Chondrocyte (in vitro differentiated cells): ENCODE measurements at places on chromosomes 6 and 20. TPM values are rescaled to one million over a fixed set of nuclear protein-coding genes. Genes with fewer than 3 reads are reported as not detected.

- peaks cover 2% of the 10 kb centered on the region for H3K36me3 ChIP-seq
- DNase-seq, result no peak
- H3K4me1 ChIP-seq, result peaks cover 7% of the 10 kb centered on the region
- no peak overlapping the region for H3K4me3 ChIP-seq
These were observed 31.8 kb upstream of the ELMO2 start for GRCh38 chr20:46438156-46438750.

SLC22A1 gene
- total RNA-seq, result 1.5 to 3.3 TPM (median 2.9 TPM) in 3 replicates

DNA sequence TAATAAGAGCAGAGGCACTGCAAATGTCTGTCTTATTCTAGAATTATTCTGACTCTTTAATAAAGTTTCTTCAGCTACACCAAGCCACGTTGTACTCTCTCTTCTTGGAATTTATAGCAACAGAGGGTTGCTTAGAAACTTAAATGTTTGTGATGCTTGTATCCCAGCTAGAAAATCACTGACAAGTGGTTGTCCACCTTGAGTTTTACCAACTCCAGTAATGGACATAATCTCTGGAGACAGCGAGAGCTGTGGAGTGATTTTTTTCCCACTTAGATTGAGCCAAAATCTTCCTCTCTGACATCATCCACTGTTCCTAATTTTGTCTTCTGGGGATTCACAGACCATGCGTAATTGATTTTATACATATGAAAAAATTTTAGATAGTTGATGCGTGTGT is 8.0 kb downstream of the ECT2L start:
- no peak overlapping the region for H3K27ac ChIP-seq
- H3K4me3 ChIP-seq, result no peak overlapping the region
- no peaks in the 10 kb centered on the region for H3K36me3 ChIP-seq
- H3K27me3 ChIP-seq, result no peaks in the 10 kb centered on the region

GRCh38 chr6:56292505-56293181 is 45.3 kb upstream of the COL21A1 start:
- no peaks in the 10 kb centered on the region for H3K27me3 ChIP-seq
- peaks cover 24% of the 10 kb centered on the region for H3K4me1 ChIP-seq
- no peak overlapping the region for H3K4me3 ChIP-seq
- no peak for DNase-seq
- no peaks in the 10 kb centered on the region for H3K36me3 ChIP-seq

DNA sequence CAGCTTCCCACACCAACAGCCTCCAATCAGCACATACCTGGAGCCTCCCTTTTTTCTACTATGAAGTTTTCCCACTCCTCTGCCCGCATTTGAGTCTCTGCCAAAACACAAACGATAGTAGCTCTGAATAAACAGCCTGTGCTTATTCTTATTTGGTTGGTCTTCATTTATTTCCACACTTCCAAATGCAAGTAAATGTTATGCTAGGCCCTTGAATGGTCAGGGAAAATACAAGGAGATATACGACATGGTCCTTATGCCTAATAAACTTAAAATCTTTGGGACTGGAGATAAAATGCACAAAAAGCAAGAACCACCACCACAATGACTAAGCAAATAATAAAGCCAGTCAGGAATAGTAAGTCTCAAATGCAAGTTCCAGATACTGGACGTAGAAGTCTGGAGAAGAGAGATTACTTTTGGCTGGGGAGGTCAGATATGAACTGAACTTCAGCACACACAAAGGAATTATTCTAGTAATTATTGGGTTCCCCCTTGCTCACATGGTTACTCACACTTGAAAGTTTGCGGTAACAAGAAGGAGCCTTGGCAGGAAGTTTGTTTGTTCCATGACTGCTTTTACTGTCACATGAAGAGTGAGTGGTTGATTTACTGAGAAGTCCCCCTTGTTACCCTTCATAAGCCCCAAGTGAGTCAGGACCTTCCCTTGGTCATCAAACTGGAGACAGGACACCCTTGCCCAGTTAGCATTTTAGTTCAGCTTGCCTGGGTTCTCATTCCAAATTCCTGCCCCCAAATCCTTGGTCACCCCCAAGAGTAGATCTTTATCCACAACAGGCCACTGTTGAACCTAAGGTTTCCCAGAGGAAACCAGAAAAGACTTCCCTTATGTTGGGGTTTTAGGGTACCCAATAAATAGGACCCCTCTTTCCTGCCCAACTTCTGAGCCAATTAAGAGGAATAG is 511.2 kb upstream of the JARID2 start:
- no peak overlapping the region for H3K4me3 ChIP-seq
- H3K27me3 ChIP-seq, result no peaks in the 10 kb centered on the region
- H3K4me1 ChIP-seq, result peaks cover 36% of the 10 kb centered on the region
- H3K36me3 ChIP-seq, result no peaks in the 10 kb centered on the region
- no peak for DNase-seq

FBXO30 gene
- 10.4 to 11.8 TPM (median 11.0 TPM) in 3 replicates for total RNA-seq

DNA sequence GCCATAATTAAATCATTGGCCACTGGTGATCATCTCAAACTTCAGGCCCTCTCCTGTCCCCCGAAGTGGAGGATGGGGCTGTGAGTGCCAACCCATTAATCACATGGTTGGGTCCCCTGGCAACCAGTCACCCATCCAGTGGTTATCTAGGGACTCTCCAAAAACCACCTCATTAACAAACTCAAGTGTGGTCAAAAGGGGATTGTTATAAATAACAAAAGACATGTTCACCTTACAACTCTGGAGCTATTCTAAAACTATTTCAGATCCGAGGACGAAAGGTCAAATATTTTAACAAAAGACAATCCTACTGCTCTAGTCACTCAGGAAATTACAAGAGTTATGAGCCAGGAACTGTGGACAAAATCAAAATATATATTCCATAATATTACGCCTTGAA is 95.5 kb upstream of the PRND start:
- peaks cover 36% of the 10 kb centered on the region for H3K27me3 ChIP-seq
- no peak for DNase-seq
- H3K36me3 ChIP-seq, result peaks cover 10% of the 10 kb centered on the region
- H3K27ac ChIP-seq, result no peak overlapping the region
- no peaks in the 10 kb centered on the region for H3K4me1 ChIP-seq

DNA sequence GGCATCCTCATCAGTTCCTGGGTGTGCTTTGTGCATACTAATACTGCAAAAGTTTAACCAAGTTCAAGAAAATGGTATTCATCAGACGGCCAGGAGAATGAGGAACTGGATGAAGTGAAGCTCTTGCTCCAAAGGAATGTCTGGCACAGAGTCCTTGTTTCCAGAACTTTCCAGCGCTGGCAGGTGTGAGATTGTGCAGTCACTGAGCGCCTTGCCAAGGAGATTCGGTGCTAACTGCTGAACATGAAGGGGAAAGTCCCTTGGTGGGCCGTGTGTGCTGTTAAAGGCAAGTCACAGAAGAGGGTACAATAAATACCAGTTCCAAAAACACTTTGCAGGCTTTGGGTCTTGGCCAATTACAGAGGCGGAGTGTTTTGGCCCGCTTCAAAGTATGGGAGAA is 262.3 kb upstream of the SOX4 start:
- H3K36me3 ChIP-seq, result no peaks in the 10 kb centered on the region
- no peak for DNase-seq
- no peak overlapping the region for H3K27ac ChIP-seq
- no peaks in the 10 kb centered on the region for H3K4me1 ChIP-seq
- H3K4me3 ChIP-seq, result no peak overlapping the region

- H3K4me1 ChIP-seq, result peaks cover 41% of the 10 kb centered on the region
- H3K27ac ChIP-seq, result no peak overlapping the region
- H3K27me3 ChIP-seq, result no peaks in the 10 kb centered on the region
- DNase-seq, result peak; percentile 33
These were observed 156.8 kb downstream of the DTNBP1 start for GRCh38 chr6:15506066-15506465.

- no peak overlapping the region for H3K4me3 ChIP-seq
- no peak for DNase-seq
- peaks cover 15% of the 10 kb centered on the region for H3K4me1 ChIP-seq
These were observed 25.7 kb upstream of the MLIP start for GRCh38 chr6:54085541-54085940.

DNA sequence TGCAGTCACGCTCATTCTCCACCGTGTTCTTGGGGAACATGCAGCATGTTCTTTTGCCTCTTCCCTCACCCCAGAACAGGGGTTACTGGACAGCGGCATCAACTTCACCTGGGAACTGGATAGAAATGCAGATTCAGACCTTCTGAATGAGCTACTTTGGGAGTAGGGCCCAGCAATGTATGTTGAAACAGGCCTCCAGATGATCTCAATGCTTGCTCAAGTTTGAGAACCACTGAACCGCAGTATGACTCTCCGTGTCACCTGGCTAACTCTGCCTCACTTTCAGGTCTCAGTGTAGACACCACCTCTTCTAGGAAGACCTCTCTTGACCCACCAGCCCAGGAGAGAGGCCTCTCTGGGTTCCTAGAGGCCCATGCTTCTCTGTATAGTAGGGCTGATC is 4.9 kb downstream of the TRIB3 start:
- peaks cover 31% of the 10 kb centered on the region for H3K36me3 ChIP-seq
- H3K4me3 ChIP-seq, result no peak overlapping the region
- peak overlapping the region; percentile 68 for H3K27ac ChIP-seq
- DNase-seq, result no peak
- peaks cover 37% of the 10 kb centered on the region for H3K4me1 ChIP-seq
- H3K27me3 ChIP-seq, result no peaks in the 10 kb centered on the region

- peaks cover 3% of the 10 kb centered on the region for H3K36me3 ChIP-seq
- no peak within 1 kb of the TSS for H3K27ac ChIP-seq
- H3K4me3 ChIP-seq, result no peak within 1 kb of the TSS
- DNase-seq, result no peak
- H3K4me1 ChIP-seq, result peaks cover 13% of the 10 kb centered on the region
These were observed at the start of gene MUC22 for GRCh38 chr6:31010393-31011060. MUC22 (plus strand) TSS chr6:31010474; CDS start chr6:31010707, 233 bp downstream.

GRCh38 chr6:25706314-25707014 is 48.1 kb upstream of the SLC17A4 start:
- H3K4me1 ChIP-seq, result no peaks in the 10 kb centered on the region
- H3K4me3 ChIP-seq, result no peak overlapping the region
- no peaks in the 10 kb centered on the region for H3K36me3 ChIP-seq
- H3K27me3 ChIP-seq, result peaks cover 12% of the 10 kb centered on the region
- DNase-seq, result no peak
